ENCODE measurements at places on chromosomes 7 and 10.

GRCh38 chr7:94344826-94345225 is 49.9 kb upstream of the COL1A2 start:
- peak; percentile 86 for DNase-seq

DNA sequence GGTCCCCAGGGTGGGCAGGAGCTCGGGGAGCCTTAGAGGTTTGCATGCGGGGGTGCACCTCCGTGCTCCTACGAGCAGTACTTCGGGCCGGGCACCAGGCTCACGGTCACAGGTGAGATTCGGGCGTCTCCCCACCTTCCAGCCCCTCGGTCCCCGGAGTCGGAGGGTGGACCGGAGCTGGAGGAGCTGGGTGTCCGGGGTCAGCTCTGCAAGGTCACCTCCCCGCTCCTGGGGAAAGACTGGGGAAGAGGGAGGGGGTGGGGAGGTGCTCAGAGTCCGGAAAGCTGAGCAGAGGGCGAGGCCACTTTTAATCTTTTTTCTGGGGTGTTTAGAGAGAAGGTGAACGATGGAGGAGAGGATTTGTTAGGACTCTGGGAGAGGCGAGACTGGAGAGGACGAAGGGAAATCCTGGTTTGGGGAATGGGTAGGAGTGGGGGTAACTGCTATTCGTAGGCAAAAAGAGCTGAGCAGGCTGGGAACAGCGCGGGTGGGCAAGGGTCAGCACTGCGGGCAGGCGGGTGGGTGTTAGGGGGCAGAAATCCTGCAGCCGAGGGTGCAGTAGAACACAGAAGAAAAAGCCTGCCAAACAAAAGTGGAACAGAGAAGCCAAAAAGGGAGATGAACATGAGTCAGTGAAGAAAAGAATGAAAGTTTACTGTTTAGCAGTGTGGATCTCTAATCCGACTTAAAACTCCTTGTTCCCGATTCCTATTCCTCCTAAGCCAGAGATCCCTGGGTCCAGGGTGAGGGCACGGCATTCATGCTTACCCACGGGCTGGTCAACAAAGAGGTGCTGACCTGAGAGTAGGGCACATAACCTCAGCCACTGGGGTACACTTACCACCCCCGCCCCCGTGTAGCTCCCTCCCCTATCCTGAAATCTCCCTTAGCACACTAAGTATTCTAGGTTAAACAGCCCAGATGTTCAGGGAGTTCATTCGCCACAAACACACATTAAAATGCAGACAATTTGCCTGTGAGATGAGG is 26.9 kb downstream of the PRSS2 start:
- no peak for DNase-seq

DNA sequence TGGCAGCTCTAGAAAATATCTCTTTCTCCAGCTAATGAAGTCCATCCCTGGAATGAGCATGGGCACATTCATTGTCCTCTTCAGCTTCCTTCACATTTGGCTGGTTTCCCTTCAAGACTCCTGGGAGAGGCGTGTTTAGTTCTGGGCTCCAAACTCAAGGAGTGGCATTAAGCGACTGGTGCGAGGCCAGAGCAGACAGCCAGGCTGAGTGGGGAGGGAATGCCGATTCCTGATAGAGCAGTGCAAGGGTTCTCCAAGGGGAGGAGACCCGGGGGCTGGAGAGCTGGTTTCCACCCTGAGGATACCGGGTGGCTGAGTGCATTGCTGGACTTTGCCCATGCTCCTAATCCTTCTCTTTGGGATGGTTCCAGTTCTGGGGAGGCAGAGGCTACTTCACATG is 372.1 kb downstream of the RPS24 start:
- DNase-seq: no peak

- DNase-seq: no peak
Measured at GRCh38 chr7:132652507-132652906, 76.2 kb upstream of the PLXNA4 start.

GRCh38 chr7:155291045-155291530 is 6.6 kb upstream of the INSIG1 start:
- DNase-seq: peak; percentile 22

- DNase-seq: no peak
Measured at GRCh38 chr7:108492742-108493141, 33.2 kb downstream of the PNPLA8 start.

DNA sequence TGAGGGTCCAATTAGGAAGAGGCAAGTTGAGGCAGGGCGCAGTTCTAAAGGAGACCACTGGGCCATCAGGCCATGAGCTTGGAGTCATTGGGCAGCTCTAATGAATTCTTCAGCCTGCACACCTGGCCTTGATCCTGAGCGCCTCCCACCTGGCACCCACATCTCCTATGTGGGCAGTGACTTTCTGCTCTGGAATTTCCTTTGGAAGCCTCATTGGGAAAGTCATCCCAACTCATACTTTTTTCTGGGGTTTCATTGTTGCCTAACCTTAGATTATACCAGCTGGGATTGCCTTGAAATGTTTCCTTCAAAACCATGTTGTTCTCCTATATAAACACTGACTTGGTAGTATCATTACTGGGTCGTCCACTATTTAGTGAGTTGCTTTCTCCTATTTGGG is 54.1 kb downstream of the PLPP4 start:
- no peak for DNase-seq

Data from fibroblast of skin of scalp (primary cell).